Hematopoietic multipotent progenitor cell treated with erythropoietin and hydrocortisone succinate and interleukin-3 and kit ligand, for 17 days (in vitro differentiated cells): ENCODE measurements at places on chromosomes 4 and X.

- DNase-seq, result peak; percentile 59
Measured at GRCh38 chr4:67746797-67747495, 7.2 kb downstream of the GNRHR start.

DNA sequence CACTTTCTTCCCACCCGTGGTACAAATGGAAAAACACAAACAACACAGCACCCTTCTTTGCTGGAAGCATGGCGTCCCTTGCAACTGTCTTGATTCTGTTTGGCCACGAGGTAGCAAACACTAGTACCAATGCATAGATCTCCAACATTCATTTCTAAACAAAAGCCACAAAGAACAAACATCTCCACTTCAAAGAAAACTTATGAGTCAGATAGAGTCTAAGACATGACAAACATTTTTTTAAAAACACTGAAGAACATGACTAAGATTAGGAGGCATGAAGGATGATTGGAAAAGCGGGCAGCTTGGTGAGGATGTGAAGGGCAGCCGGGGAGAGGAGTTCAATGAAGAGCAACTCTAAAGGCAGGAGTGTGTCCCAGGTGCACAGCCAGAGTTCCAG, 197.6 kb upstream of the FAM9B start:
- no peak for DNase-seq

- no peak for DNase-seq
Measured at GRCh38 chrX:55638933-55639332, 15.7 kb downstream of the FOXR2 start.

- no peak for DNase-seq
Measured at GRCh38 chr4:94536649-94537469, 85.1 kb downstream of the PDLIM5 start.

DNA sequence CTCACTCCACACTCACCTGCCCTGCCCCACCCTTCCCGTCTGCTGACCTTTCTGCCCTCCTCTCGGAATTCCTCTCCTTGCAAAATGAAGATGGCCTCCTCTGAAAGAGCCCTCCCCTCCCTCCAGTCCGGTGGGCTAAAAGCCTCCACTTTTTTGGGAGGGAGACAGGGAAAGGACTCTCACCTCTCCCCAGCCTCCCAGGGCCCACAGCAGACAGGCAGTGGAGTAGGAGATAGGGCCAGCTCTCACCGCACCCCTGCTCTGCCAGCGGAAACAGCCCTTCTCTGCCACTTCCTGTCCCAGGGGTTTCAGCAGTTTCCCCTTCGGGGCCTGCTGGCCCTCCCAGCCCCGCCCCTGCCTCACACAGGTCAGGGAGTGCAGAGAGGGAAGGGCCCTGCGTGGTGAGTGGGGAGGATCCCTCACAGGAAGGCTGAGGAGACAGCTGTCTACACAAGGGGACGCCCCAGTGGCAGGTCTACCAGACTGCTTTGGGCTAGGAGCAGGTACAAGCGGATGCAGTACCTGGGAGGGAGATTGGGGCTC, 18.2 kb downstream of the ELF4 start:
- DNase-seq, result no peak

GRCh38 chr4:55312489-55313101, 33.4 kb upstream of the SRD5A3 start:
- DNase-seq, result peak; percentile 24

DNA sequence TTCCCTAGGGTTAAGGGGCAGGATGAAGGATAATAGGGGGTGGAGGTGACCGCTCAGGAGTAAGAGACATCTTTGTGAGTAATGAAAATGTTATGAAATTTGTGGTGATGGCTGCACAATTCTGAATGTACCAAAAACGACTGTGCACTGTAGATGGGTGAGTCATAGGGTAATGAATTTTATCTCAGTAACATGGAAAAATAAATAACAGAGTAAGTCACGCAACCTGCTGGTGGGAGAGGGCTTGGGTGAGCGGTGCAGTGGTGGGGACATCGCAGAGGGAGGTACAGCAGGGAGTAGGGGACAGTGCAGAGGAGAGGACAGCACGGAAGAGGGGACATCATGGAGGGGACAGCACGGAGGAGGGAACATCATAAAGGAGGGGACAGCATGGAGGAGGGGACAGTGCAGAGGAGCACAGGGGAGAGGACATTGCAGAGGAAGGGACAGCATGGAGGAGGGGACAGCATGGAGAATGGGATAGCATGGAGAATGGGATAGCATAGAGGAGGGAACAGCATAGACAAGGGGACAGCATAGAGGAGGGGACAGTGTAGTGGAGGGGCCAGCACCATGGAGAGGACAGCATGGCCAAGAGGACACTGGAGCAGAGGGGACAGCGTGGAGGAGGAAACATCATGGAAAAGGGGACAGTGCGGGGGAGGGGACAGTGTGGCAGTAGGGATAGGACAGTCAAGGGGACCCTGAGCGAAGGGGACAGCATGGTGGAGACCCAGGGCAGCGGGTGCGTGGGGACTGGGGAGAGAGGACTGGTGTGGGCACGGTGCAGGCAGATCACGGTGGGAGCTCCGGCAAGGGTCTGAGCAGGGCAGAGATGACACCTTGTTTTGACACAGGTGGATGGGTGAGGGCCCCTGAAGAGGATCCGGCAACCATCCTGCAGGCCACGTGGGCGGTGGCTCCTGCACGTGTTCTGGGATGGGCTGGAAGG, 68.5 kb upstream of the MXD4 start:
- no peak for DNase-seq

- peak; percentile 43 for DNase-seq
Measured at GRCh38 chrX:39492497-39493162, 605.1 kb downstream of the BCOR start.

- no peak for DNase-seq
Measured at GRCh38 chrX:35670889-35671288, 127.3 kb upstream of the MAGEB16 start.
